ENCODE measurements at places on chromosomes 11 and 22.

GRCh38 chr11:95563173-95563572 is 226.4 kb downstream of the FAM76B start:
- no peak for DNase-seq

- no peak for DNase-seq
Observed at GRCh38 chr22:17656870-17657395, 18.4 kb downstream of the BCL2L13 start.

- DNase-seq = no peak
Observed at GRCh38 chr22:44561139-44561840, 63.3 kb upstream of the RTL6 start.

DNA sequence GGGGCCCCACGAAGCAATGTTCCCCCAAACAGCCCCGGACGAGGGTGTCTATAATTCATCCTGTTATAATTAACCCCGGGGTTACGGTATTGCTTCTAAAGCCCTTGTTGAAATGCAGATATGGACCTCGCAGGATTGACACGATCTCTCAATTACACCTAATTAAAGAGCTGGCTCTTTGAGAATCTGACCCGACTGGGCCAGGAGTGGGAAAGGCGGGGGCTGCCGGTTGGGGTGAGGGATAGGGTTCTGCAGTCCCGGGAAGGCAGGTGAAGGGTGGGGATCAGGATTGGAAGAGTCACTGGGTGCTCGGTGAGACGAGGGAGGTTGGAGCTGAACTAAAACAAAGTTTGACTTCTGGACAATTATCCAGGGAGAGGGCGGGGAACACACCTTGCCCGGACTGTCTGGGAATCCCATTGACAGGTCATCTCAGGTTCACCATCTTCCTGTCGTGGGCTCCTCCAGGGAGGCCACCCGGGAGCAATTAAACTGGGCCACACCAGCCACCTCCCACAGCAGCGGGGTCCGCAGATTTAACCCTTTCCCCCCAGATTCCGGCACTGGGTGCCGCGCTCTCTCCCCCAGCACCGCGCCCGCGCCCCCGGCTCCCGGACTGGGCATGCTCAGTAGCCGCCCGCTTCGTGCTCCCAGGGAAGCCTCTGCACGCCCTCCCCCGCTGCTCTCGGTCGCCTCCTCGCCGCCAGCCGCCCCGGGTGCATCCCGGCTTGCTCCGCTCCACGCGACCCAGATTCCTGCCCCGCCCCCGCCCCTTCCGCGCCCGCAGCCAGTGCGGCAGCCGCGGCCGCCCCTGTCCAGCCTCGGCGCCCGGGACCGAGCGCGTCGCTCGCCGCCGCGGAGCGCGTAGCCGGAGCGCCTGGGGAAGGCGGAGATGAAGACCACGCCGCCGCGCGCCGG is at the start of gene ELMOD1:
TSS of gene ELMOD1 (plus strand) at position 688 of the 918 bp plus-strand sequence. CDS start 27,043 bp downstream, outside the sequence.
- DNase-seq = peak; percentile 77

DNA sequence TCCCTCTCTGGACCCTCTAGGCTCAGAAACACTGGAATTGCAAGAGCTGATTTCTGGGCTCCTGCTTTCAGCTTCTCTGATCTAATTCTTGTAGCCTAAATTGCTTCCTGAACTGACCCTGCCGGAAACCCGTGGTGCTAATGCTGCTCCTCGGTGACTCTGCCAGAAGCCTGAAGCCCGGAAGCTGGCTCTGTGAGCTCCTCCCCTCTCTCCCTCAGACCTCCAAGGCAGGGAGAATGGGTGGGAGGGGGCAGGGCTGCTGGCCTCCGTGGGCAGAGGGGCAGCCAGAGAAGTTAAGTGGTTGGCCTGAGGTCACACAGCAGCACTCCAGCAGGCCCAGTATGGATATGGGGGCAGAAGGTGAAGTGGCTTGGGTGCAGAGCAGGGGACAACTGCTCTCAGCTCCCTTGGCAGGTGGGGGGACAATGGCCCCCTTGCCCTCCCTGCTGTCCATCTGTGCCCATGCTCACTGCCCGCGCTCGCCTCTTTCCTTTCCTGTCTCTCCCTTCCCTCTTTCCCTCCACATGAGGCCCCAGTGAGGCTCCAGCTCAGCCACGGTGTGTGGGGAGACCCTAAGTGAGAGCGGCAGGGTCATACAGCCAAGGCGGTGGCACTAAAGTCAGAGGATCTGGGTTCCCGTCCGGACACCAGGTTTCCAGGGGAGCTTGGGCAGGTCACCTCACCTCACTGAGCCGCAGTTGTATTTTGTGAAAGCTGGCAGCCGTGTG is 16.2 kb downstream of the CAPN5 start:
- peak; percentile 73 for DNase-seq

DNA sequence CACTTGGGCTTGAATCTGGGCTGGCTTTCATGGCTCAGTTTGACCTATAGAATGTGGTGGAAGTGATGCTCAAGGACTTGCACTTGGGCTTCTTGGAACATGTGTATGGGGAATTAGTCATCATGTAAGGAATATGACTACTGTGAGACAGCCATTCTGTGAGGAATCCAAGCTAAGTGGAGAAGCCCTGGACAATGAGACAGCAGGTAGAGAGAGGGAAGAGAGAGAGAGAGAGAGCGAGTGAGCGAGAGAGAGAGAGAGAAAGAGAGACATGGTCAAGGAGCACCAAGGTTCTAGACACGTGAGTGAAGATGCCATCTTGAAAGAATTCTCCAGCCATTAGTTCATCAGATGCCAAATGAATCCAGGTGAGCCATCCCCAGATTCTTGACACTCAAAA is 261.6 kb upstream of the SORL1-AS1 start:
- DNase-seq = no peak

DNA sequence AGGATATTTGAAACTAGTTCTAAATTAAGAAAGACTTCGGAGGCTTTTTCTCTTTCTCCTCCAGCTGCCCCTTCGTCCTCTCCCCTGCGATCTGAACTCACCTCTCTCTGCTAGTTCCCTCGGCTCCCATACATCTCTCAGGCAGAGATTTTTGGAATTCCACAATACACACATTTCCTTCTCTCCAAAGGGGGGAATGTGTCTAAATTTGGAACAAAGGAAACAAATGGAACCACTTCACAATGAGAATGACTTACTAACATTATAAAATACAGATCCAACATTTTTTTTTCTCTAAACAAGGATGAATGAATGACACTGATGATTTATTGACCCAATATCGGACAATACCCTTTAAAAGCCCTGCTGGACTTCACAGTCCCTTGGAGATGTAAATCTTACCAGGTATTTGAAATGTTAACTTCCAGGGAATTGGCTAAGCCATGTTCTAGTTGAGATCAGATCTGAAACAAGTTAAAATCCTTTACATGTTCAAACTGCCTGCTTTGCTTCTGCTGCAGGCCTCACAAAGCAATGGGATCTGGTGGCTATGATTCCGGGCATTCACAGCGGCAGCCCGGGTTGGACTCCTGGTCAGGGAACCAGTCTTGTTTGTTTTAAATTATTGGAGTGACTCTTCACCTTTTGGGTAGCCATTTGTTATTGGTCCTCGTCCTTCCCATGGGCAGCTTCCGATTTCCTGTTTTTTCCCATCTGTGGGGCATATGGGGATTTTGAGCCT is 20.5 kb upstream of the GSTP1 start:
- no peak for DNase-seq

DNA sequence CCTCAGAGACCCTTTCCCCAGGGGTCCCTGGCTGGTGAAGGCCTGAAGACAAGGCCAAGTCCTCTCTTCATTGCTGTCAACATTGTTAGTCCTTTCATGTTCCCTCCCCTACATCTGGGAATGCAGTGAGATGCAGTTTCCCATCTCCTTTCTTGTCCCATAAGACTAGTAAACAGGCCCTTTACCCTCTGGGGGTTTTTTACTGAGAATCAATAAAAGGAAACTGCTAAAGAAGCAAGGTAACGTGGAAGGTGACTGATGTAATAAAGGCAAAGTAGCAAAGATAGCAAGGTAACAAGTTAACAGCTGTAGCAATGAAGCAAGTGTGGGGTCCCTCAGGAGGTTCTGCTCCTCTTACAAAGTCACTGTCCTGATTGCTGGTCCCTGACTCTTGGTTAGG is 37.3 kb downstream of the TEAD1 start:
- no peak for DNase-seq

GRCh38 chr11:124482362-124483147 is 37.1 kb upstream of the OR8B8 start:
- no peak for DNase-seq

GRCh38 chr11:124150684-124151083 is 32.5 kb upstream of the OR10D3 start:
- no peak for DNase-seq

DNA sequence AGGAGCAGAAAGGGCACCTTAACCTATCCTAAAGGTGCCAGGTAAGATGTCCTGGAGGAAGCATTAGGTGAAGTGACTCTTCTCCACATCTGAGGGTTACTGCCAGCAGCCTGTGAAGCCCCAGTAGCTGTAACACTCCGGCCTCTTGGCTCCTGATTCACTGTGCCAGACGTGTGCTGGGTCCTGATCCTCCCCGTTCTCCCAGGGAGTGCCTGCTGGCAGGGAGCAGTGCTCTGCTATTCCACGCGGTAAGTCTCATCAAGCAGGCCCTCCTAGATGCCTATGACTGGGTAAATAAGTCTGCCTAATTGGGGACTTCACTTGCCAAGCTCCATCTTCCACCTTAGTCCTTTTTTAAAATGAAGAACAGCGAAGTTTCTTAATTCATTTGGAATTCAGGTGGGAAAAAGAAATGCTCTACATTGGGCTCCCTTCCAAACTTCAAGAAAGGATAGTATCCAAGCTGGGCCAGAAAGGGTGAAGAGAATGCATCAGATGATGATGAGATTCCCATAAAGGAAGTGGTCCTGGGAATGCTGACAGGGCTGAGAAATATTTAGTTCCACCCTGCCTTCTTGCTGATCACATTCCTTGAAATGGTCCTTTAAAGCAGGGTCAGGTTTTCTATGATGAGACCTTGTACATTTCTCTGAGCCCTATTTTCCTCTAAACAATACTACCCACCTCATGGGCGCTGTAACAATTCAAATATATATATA is 188.0 kb downstream of the MAML2 start:
- peak; percentile 52 for DNase-seq

- no peak for DNase-seq
Observed at GRCh38 chr11:115919341-115920091, 415.3 kb upstream of the CADM1 start.

DNA sequence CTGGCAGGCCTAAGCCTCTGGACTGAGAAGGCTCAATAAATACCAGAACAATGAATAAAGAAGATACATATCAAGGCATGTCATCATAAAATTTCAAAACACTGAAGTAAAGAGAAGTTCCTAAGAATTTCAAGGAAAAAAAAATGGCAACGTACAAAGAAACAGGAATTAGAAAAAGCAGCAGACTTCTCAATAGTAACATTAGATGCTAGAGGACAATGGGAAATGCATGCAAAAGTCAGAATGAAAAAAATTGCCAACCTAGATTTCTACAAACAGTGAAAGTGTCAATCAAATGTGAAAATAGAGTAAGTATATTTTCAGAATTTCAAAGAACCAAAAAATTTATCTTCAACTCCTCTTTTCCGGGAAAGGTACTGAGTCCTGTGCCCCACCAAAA is 125.0 kb downstream of the KCNC1 start:
- no peak for DNase-seq

Data from testis (tissue), 5 donors.